Activated CD4-positive, alpha-beta T cell treated with anti-CD3 and anti-CD28 coated beads for 24 hours (primary cell): ENCODE measurements at places on chromosomes 13 and 19.

- no peak for DNase-seq
These were observed 3.4 kb downstream of the BBC3 start for GRCh38 chr19:47227352-47228167.

DNA sequence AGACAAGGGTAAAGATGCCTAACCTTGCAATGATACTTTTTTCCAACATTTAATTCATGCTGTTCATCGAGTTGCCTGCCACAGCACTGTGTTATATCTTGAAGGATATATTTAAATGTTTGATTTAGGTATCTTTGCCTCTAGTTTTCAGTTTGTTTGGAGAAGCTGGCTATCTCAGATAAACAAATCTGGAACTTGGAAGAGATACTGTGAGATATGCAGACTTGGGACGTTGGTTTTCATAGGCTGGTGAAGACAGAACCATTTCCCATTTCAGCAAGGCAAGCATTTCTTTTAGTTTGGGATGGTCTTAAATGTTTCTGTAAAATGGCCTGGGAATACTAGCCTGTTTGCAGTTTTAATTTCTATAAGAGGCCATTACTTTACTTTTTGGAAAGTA lies 3.3 kb downstream of the RNASEH2B start:
- no peak for DNase-seq

DNA sequence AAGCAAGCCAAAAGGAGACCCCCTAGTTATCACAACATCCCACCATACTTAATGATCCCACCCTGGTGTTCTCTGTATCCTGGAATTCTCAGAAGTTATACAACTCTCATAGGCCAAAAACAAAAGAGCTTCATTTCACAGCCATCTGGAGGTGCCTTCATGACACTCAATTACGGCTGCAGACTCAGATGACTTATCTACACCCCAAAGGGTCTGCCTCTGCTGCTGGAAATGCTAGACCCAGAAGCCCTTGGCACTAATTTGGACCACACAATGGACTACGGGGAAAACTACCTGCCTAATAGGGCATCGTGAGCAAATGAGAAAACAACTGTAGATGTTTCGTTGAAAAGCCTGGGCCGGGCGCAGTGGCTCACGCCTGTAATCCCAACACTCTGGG lies 40.2 kb downstream of the BRD4 start:
- no peak for DNase-seq

DNA sequence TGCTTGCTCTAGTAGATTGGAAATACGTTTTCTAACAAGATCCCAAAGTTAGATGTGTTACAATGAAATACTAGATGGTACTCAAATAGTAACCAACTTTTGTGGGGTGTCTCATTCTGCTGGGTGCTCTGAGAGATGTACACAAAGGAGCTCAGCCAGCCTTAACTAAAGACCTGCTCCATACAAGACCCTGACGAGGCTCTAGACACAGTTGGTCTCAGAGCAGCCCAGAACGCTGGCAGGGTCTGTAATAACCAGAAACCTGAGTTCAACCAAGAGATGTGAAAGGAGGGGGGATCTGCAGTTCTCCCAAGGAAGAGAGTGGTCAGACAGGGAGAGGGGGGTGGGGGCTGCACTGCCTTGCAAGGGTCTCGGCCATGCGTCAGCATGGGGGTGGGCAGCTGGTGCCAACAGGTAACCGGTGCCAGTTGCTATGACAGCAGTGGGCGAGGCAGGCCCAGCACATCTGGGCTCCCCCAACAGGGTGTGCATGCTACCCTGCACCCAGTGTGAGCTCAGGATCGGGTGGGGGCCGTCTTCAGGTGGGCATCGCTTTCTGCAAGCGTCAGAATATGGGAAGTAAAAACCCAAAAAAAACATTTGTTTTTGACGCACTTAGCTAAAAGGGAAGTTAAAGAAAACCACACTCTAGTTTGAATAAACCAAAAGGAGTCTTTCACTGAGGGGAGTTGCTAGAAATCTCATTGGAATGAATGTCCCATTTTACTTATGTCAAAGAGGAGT lies 68.0 kb upstream of the GPR183 start:
- no peak for DNase-seq

- DNase-seq = no peak
These were observed 644 bp upstream of the RAVER1 start for GRCh38 chr19:10333758-10334587.

GRCh38 chr13:71875823-71876222 lies 8.8 kb upstream of the DACH1 start:
- DNase-seq = no peak

GRCh38 chr13:50901701-50902100 lies 7.9 kb upstream of the RNASEH2B start:
- no peak for DNase-seq

DNA sequence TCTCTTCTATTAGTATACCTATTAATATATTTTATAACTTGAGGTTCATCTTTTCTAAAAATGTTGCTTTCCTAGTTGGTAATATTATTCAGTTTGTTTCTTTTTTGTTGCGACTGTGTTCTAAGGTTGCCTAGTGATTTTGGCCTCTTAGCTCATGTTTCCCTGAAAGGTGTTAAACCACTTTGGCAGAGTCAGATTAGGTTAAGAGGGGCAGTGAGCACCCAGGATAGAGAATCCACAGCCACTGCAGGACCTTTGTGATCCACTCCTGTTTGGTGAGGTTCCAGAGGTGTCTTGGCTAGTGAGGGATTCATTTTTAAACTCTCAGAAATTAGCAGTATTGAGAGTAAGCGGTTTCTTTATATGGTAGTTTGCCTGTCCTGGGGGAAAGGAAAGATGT lies 14.9 kb upstream of the GPR18 start:
- DNase-seq = no peak

GRCh38 chr19:6690160-6690885 lies 20.4 kb upstream of the TNFSF14 start:
- no peak for DNase-seq

DNA sequence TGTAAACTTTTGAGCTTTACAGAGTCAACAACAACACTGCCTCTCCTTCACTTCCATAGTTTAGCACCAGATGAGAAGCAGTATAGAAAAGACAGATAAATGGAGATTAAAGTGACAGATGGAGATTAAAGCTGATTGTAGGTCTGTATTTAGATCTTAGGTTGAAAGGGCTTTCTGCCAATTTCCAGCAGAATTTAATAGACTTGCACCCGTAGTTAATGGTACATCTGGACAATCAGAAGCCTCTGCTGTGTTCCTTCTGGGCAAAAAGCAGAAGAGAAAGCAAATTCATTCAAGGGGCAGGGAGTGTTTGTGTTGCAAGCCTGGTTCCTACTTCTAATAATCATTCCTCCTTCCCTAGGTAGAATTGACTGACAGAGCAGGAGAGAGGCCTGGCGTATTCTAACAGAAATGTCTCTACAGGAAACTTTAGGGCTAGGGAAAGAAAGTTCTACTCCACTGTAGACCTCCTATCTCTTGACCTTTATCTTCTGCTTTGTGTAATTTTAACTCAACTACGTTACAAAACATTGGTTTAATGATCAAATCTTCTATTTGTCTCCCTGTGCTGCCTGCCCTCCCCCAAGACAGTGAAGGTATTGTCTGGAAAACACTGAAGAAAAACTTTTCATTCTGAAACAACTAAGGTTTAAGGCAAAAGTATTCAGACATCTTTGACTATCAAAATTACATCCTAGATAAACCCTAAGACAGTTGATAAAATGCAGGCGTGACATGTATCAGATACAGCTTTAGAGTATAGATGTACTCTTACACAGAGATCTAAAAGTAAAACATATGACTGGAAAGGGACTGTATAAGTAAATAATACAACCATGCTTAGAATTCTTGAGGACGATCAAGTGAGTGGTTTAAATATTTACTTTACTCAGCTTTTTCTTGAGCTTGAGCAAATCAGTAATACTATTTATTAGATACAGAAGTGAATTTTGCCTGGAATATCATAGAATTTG lies 44.4 kb downstream of the GPC6 start:
- no peak for DNase-seq

DNA sequence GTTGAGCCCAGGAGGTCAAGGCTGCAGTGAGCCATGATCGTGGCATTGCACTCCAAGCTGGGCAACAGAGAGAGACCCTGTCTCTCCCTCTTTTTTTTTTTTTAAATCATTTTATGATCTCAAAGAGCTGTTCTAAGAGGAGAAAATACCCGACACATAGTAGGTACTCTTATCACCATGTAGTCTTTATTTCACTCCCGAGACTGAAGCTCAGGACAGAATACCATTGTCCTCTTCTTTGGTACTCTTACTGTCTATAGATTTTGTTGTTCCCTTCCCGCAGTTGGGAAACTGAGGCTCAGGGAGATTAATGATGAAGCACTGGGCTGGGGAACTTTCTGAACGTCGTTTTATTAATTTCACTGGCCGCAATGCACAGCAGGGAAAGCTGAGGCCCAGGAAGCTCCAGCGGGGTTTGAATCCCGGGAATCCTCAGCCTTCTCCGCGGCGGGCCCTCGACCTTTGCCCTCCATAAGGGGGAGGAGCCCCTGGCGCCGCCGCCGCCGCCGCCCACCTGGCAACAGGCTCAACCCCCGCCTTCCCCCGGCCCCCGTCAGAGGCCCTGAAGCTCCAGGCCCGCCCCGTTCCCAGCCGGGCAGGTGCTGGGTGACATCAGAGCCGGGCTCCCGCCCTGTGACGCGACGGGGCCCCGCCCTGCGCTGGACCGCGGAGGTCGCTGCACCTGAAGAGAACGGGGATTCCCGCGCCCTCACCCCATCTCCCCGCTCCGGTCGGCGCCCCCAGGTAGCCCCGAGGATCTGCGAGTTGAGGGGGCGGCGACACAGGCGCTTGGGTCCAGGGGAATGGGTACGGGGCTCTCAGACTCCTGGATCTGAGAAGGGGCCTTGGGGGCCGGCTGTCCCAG lies 1.6 kb downstream of the MYH14 start:
- no peak for DNase-seq

- DNase-seq = no peak
These were observed 3.2 kb downstream of the NPAS1 start for GRCh38 chr19:47022541-47023447.

DNA sequence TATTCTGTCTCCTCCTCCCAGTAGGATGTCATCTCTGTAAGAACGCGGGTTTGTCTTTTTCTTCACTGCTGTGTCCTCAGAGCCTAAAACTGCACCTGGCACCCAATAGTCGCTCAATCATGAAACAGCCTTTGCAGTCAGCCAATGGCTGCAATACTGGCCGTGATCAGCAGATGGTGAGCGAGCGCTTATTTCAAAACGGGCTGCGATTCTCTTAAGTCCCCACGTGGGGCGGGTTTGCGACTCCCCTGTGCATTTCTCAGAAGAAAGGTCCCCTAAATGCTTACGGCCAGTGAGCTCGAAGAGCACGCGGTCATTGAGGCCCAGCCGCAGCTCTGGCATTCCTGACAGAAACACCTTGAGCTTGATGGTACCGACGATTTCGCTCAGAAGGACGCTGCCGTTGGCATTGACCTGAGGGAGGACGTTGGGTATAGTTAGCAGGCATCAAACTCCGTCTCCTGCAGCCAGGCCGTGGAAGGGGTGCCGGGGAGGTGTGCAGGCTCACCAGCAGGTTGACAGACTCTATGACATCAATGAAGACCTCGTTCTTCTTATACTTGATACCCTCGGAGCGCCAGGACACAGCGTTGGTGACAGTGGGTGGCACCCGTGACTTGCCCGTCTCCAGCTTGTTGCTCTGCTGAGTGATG lies 6.0 kb downstream of the AP1M2 start:
- peak; percentile 88 for DNase-seq

DNA sequence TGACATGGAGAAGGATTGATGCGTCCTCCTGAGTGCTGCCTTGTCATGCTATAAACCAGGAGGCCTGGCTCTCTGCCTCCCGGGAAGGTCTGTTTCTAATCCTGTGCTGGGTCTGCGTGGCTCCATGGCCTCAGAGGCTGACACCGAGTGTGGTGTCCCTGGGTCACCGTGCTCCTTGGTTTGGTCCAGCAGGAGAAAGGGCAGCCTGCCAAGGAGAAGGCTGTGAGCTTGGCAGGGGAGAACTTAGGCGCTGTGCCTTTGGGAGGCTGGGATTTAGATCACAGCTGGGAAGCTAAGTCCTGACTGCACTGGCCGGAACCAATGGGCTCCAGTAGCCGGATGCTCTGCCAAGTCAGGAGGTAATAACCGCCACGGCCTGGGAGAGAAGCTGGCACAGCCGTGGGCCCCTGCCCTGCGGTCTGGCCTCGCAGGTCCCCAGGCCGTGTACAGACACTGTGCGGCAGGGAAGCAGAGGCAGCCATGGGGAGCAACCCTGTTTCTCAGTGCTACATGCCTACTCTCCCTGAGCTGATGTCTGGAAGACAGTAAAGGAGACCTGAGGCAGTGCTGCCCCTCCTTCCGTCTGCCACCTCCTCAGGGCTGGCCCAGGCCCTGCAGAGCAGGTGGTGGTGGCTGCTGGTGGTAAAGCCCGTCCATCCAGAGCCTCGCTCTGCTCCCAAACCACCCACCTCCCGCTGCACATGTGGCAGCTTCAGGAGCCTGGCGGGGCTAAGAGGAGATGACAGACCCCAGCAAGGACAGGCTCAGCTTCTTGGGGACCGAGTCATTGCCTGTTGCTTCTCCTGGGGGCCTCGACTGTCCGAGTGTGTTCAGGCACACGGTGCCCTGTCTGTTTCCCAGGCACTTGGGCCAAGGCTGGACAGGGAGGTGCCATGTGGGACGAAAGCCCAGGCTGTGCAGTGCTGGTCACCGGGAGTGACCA lies 44.9 kb downstream of the C13orf46 start:
- no peak for DNase-seq

- DNase-seq = no peak
These were observed 8.3 kb upstream of the TLE6 start for GRCh38 chr19:2969104-2969504.

- no peak for DNase-seq
These were observed at the start of gene SHD for GRCh38 chr19:4278419-4279266. Gene SHD (plus strand): TSS chr19:4279266. CDS start chr19:4280064, 798 bp downstream.

GRCh38 chr13:73542446-73542845 lies 483.6 kb downstream of the KLF5 start:
- no peak for DNase-seq

DNA sequence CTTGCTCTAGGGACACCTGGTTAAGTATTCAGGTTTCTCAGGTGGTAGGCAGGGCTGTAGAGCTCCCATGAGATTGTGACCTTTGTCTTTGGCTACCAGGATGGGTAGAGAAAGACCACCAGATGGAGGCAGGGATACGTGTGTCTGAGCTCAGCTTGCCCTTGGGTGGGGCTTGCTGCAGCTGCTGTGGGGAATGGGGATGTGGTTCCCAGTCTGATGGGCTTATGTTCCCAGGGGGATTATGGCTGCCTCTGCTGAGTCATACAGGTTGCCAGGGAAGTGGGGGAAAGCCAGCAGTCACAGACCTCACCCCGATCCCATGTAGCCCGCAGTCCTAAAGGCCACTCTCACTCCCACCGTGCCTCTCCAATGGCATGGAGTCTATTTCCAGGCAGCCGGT lies 659.9 kb upstream of the KLF12 start:
- DNase-seq = no peak

DNA sequence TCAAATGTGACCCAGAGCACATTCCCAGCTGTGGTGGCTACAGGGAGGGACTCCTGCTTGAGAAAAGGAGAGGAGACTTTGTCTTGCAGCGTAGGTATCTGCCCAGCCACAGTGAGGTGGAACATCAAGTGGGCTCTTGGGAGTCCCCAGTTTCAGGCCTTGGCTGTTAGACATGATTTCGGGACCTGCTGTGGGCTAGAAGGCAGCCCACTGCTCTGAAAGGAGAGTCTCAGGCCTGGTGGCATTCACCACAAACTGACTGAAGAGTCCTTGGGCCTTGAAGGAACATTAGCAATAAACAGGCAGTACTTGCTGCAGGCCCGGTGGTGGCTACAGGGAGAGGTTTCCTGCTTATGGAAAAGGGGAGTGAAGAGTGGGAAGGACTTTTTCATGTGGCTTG lies 61.8 kb upstream of the TEX29 start:
- no peak for DNase-seq

GRCh38 chr13:87999240-87999700 lies 328.1 kb downstream of the SLITRK5 start:
- DNase-seq = no peak

- no peak for DNase-seq
These were observed 13.9 kb upstream of the DACH1 start for GRCh38 chr13:71880753-71881541.
